ENCODE measurements at places on chromosomes 1 and 21.

DNA sequence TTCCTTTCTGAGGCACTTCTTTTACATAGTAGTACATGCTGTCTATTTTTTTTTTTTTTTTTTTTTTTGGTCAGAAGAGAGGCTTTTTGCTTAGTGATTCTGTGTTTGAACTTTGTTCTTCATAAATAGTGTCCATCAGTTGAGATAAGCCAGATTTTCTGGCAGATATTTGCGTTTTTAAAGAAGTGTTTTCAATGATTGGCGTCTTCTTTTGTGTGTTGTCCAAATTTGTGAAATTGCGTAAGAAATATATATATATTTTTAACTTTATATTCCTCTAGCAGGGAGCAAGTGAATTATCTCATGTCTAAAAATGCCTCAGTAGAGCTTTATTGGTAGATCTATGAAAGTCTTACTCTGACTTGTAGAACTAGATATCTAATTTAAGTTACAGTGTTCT lies 28.3 kb downstream of the NEK7 start:
- DNase-seq = no peak

- DNase-seq = no peak
Measured at GRCh38 chr1:182308826-182309225, 82.8 kb downstream of the GLUL start.

- DNase-seq = no peak
Measured at GRCh38 chr1:156755527-156755950, 4.1 kb upstream of the HDGF start.

GRCh38 chr21:40850071-40850470 lies 3.1 kb upstream of the DSCAM start:
- no peak for DNase-seq

DNA sequence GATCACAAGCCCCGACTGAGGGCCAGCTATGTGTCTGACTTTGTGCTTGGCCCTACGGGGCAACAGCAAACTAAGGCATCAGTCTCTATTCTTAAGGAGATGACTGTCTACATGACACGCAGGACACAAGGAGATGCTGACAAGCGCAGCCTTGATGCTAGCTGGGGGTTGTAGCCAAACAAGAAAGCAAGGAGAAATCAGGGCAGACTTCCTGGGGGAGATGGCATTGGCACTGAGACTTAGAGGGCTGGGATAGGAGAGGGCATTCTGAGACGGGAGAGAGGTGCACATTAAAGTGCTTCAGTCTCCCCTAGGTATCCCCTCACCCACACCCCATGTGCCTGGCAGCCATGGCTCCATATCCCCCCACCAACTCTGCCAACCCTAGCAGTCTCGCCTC lies 210.8 kb upstream of the POU3F1 start:
- no peak for DNase-seq

GRCh38 chr1:107681001-107681479 lies 283.9 kb downstream of the VAV3 start:
- no peak for DNase-seq

GRCh38 chr1:201870397-201870796 lies 18.3 kb upstream of the SHISA4 start:
- DNase-seq = no peak

- no peak for DNase-seq
Measured at GRCh38 chr1:213269829-213270228, 218.8 kb downstream of the RPS6KC1 start.

DNA sequence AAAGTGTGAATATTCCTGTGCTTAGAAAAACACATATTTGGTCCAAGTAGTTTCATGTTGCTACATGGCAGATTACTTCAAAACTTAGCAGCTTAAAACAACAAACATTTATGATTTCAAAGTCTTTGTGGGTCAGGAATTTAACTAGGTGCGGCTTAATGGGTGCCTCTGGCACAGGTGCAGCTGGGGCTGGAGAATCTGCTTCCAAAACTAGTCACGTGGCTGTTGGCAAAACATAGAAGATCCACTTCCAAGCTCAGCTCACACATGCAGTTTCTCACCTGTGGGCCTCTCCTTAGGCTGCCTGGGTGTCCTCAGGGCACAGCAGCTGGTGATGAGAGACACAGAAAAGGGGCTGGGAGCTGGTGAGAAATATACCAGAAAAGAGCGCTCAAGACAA lies 263.4 kb downstream of the TTLL7 start:
- no peak for DNase-seq

DNA sequence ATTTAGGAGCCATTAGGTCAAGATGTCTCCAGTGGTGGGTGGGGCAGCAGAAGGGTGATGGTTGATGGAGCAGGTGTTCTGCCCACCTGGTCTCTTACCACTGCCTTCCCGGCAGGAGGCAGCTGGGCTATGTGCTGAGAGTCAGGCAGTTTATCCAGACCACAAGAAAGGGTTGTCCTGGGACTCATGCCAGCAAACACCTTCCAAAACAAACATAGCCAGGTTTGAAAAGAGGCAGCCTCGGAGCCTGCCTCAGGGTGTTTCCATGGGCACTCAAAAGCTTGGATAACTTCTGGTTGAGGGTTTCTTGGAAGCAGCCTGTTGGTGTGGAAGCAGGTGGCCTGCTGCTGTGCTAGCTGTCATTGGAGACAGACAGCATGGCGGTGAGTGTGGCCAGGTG lies 187.2 kb downstream of the PCP4 start:
- no peak for DNase-seq

DNA sequence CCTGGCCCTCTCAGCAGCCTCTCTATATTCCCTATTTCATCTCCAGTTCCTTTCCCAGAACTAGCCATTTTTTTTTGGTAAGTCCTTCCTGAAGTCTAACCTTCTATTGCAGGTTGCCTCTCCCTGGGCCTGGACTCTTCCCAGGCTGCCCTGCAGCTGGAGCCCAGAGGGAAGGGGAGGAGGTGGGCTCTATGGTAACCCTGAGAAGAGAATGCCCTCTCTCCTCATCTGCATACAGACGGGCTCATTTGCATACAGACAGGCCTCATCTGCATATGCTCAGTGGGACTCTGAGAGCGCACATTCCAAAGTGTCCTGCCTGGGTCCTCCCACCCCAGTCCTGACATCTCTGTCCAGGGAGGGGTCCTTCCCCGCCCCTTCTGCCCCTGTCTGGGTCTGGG lies 32.7 kb downstream of the RHBG start:
- no peak for DNase-seq

- DNase-seq = no peak
Measured at GRCh38 chr1:246708166-246708565, 16.0 kb upstream of the SCCPDH start.

- DNase-seq = no peak
Measured at GRCh38 chr1:231918239-231919015, 291.8 kb downstream of the DISC1 start.

DNA sequence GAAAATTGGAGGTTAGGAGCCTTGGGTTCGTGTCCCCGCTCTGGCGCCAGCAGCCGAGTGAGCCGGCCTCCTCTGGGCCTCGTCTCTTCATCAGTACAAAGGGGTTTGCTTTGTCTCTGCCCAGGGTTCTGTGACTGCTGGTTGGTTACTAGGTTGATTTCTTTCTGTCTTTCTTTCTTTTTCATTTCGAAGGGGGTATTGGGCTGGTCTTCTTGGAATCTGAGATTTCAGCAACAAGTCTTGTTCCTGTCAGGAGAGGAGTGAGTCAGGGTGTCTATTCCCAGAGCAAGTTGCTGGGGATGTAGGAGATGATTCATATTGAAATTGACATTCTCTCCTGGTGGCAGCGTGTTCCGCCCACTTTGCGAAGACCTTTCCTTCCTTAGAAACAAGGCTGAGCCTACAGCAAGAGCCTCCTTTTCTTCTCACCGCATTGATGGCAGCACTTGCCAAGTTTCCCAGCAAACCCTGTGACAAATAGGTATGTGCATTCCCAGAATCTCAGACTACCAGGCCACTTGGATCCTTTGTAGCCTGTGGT lies 79.2 kb downstream of the MAN1C1 start:
- DNase-seq = no peak

- DNase-seq = no peak
Measured at GRCh38 chr1:176046926-176047325, 160.2 kb downstream of the COP1 start.

DNA sequence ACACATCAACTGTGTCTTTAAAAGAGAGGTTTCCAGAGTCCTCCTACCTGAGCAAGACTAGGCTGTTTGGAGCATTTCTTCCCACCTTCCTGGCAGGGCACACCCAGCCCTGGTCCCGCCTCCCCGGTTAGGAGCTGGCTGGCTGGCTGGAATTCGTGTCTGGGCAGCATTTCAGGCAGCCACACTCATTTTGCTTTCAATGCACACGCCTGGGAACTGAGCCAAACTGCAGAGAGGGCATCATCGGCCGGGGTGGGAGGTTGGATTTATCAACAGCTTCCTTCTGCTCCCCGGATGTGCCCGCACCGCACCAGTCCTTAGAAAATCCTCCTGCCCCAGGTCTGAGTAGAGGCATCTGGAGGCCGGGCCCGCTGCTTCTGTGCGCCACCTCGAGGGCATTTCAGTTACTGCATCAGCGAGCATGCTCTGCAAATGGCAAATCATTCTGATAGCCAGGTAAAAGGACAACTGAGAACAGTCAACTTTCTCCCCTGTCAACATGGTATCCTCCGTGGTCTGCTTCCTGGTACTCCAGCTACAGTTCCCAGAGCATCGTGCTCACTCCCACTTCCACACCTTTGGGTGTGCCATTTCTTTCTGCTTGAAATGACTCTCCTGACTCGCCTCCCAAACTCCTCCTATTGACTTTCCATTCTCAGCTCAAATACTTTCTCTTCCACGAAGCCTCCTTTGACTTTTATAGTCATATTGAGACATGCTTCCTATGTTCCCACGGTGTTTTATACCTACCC lies 20.6 kb downstream of the TCEA3 start:
- DNase-seq = peak; percentile 70

GRCh38 chr1:65179148-65179547 lies 31.1 kb downstream of the AK4 start:
- DNase-seq = no peak

DNA sequence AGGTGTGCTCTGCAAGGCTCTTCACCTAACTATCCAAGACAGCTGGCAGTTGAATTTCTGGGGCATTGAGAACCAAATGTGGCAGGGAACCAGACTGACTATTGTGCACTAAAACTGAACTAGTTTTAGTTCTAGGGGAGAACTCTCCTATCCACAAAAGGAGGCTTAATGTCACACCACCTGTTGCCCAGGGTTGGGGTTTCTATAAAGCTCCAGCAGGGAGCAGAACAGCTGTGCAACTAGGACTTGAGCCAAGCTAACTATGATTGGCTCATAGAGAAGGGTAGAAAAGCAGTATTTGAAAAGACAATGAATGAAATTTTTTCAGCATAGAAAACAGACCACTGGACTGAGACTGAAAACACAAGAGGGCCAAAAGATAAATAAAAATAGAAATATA lies 53.3 kb upstream of the FGGY start:
- DNase-seq = no peak

DNA sequence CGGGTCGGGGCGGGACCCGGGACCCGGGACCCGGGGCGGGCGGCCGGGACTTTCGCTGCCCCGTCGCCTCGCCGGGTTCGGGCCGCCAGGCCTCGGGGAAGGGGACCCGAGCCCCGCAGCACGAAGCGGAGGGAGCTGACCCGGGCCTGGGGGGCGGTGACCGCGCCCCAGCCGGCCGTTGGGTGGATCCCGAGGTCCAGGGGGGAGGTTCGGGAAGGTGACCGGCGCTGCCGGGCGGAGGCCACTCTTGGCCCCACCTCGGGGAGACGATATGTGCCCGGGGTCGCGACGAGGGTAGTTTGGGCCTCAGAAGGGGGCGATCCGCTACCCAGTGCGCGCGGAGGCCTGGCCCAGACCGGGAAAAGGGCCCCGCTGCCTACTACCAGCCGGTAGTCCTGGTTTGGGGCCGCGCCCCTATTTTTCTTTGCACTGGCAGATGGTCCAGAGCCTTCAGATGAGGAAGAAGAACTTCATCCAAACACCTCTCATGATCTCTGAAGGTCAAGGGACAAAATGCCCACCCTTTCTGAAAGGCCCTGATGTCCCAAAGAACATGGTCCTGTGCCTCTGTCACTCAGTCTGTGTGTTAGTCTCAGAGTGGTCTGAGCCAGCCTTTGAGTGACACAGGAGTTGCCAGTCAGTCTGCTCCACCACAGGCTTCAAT lies 766 bp downstream of the AGO4 start:
- DNase-seq = peak; percentile 5

DNA sequence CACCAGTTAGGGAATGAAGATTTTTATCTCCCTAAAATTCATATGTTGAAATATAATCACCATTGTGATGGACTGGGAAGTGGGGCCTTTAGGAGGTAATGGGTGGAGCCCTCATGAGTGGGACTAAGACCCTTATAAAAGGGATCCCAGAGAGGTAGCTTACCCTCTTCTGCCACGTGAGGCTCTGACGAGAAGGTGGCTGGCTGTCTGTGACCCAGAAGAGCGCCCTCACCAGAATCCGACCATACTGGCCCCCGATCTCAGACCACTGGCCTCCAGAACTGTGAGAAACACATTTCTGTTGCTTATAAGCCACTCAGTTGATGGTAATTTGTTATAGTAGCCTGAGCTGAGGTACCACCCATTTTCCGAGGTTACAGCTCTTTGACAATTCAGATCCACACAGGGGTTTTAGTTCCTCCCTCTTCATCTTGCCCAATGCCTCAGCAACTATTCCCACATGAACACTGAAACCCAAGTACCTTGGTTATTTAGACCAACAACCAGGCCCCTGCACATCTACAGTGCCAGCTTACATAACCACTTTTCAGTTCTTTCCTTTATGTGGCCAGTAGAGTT lies 27.6 kb upstream of the HUNK start:
- DNase-seq = no peak

DNA sequence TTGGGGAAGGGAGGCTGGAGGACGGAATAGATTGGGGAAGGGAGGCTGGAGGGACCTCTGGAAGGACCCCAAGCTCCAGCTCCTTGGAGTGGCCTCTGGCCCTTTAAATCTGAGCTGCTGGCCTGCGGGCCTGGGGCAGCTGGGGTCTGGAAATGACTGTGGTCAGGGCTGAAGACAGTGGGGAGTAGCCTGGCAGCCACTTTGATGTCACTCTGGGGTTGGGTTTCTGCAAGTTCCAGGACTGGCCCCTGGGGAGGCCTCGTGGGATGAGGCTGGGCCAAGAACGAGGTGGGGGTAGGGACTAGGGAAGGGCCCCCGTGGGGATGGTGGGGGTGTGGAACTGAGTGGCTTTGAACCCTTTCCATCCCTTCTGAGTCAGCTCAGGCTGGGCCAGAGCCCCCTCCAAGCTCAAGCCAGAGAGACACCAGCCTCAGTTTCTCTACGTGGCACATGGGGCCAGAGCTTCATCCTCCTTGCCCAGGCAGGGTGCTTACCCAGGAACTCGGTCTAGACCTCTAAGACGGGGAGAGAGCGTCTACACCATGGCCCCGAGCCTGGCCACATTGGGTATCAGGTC lies 59.7 kb downstream of the ALPL start:
- no peak for DNase-seq

DNA sequence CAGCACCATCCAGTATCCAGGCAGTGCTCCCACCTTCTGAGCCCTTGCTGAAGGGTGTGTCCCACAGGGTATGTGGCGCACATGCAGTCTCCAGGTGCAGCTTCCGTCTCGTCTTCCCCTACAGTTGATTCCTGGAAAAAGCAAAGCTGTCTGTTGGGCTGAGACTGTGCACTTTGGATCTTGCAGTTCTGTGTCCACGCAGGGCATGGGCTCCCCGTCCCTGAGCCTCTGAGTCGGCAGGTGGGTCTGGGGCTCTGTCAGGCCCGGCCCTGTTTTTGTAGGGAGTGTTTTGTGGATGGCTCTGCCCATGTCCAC lies 32.8 kb downstream of the SNAP47 start:
- no peak for DNase-seq

- DNase-seq = no peak
Measured at GRCh38 chr1:162944974-162945674, 84.1 kb upstream of the CCDC190 start.
